Glutamatergic neuron (in vitro differentiated cells): ENCODE measurements at places on chromosomes 7 and 10.

DNA sequence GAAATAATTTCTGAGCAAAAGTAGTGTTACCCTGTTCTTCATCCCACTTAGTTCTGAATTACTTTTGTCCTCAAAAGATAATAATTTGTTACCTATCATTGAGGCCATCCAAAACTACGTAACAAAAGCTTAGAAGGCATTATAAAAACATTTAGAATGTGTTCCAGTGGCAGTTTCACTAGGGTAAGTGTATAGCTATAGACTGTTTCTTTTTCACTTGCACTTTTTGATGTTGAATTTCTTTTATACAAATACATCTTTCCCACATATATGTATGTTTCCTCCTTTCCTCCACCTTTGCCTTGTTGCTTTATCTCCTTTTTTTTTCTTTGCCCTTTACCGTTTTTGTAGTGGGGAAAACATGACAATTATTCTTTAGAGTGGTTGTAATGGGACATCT is 33.5 kb downstream of the CAPZA2 start:
- DNase-seq: no peak

DNA sequence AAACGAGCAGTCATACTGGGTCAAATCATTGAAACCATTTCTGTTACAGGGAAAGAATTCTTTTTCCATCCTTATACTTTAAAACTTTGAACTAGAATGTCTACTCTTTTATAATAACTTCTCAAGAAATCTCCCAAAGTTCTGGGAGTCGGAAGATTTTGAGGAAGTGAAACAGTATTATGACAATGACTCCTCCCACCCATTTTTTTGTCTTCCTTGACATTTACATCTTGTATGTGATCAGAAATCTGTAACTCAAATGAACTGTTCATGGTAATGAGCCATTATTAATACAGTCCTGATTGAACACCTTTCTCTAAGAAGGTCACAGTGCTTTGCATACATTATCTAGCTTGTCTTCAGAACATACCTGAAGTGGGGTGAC is 227.4 kb downstream of the CELF2 start:
- no peak for DNase-seq

DNA sequence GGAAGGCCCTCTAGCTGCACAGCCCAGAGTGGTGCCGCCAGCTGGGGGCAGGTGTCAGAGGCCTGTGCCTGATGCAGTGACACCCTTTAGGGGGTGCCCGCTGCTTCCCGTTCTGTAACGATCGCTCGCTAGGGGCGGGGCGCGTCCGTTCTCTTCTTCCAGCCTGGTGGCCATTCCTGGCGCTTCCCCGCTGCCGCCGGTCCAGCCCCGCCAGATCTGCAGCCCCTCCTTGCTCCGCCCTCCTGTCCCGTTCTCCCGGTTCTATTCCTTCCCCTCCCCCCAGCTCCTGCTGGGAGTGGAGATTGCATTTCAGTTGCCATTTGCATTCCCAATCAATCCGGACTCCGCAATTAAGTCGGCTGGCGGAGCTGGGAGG is 39.2 kb downstream of the AGAP3 start:
- peak; percentile 84 for DNase-seq

- DNase-seq: no peak
Measured at GRCh38 chr7:159107161-159107892, 37.3 kb downstream of the VIPR2 start.

DNA sequence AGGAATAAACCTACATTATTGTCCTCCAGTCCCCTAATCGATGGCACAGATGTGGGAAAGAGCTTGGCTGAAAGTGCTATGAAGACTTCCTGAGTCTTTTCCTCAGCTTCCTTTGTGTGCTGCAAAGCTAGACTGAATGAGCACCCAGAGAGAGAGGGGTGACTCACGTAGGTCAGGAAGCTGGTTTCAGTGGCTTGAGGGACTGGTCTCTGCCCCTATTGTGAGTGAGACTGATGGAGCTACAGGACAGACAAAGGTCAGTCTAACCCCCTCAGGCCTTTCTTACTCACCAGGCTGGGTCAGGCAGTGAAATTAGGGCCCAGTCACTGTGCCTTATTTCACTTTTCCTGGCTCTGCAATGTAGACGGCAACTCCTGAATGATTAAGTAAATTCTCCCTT is 171.1 kb upstream of the GRB10 start:
- DNase-seq: no peak

DNA sequence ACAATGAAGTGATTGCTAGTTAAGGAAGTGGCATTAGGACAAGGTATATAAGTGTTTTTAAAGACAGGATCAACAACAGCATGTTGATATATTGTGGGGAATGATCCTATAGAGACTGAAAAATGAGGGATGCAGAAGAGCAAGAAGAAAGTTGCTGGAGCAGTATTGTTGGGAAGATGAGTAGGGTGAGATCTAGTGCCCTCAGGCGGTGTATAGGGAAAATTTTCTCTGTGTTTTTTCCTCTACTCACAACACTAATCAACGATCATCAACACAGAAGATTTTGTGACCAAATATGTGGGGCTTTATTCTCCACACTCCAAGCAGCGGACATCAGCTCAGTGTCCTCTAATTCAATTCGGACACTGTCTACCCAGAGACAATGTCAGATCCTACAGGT is 9.6 kb upstream of the PTTG1IP2 start:
- DNase-seq: no peak

- DNase-seq: no peak
Measured at GRCh38 chr10:27716521-27716920, 29.1 kb downstream of the MKX start.

GRCh38 chr10:131452926-131453720 is 141.6 kb upstream of the TCERG1L start:
- peak; percentile 41 for DNase-seq

DNA sequence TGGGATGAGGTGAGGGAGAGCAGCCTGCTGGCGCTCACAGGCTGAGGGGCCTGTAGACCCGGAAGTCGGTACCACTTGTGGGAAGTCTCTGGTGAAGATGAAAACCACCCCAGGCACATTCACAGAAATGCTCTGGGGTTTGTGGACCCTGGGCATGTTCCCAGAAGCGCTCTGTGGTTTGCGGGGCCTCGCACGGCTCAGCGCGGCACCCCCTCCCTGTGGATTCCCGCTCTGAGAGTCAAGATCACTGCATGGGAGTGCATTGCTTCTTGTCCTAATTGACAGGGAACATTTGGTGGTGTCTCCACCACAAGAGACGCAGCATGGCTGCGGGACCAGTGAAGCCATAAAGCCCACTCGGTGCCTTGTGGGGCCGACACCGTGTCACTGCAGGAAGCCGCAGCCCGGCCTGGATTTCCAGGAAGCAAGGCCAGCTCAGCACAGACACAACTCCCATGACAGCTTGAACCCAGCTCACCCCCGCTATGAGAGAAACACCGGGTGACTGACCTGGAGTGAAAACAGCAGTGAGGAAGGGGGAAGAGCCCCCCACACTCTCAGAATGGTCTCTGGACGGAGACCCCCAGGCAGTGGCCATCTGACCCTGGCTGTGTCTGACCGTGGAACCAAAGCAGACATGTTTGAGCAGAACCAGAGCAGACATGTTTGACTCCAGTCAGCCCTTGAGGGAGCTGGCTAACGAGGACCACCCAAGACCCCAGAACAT is 157.2 kb downstream of the PTPRN2 start:
- DNase-seq: no peak

GRCh38 chr10:43225787-43226153 is 41.1 kb downstream of the RASGEF1A start:
- DNase-seq: peak; percentile 10

- no peak for DNase-seq
Measured at GRCh38 chr7:48052748-48053147, 17.4 kb downstream of the C7orf57 start.

DNA sequence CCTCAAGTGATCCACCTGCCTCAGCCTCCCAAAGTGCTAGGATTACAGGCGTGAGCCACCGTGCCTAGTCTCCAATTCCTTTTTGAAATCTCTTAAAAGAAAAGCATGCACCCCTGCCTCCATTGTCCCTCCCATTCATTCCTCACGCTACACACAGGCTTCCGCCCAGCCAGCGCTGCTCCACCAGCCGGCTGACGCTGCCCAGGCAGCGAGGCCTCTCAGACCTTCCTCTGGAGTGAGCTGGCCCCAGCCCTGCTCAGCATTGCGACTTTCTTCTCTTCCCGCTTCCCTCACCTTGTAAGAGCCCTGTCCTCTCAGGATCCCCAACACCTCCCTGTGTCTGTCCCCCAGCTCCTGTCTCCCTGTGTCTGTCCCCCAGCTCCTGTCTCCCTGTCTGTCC is 23.6 kb downstream of the RGS10 start:
- DNase-seq: no peak

DNA sequence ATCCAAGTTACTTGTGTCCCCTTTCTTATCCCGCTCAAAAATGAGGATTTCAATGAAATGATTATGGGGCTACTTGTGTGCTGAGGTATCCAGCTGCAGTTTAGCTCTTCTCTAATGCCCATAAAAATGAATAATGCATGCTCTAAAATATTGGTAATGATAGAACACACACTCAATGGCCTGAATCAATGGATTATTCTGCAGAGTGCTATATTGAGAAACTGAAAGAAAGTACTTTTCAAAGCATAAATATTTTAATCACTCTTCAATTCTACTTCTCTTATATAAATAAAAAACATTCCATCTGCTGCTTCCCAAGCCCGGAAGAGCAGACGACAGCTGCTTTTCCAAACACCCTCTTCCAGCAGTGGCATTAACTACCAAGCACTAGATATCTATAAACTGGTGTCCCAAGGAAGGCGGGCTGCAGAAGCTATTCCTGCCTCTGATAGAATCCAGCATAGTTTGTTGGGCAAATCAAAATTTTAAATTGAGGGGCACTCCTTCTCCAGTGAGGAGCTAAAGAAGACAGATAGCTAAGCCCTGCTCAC is 284.9 kb upstream of the AOAH start:
- DNase-seq: no peak

GRCh38 chr10:14667781-14668180 is 106.9 kb downstream of the FAM107B start:
- DNase-seq: no peak

DNA sequence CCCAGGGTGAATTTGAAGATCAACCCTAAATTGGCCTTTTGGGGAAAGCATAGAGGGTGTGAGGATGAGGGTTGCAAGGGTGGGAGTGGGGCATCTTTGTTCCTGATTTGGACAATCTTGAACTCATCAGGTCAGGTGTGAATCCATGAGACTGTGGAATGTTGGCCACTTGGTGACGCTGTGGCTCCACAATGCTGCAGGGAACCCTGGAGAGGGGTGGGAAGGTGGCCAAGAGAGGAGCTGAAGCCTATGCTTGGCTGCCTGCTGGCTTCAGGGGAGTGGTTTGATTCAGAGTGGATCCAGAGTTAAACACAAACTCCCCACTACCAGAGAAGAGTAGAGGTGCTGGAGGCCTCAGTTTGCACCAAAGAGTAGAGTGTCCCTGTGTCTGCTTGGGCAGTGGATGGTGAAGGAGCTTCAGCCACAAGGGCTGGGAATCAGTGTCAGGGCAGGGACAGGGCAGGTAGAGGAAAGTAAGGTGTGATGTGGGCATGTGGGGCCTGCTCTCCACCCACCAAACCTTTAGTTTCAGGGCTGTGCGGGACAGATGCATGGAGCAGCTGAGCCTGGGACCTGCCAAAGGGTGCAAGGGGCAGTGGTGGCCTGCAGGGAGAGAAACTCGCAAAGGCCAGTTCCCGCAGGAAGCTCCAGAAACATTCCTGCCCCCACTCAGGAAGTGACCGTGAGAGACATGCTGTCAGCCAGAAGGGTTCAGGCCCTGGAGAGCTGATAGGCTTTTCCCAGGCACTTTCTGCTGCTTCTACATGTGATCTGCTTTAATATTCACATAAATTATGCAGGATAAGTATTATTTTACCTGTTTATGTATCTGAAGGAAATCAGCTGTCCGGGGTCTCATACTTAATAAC is 81.0 kb upstream of the PRSS58 start:
- DNase-seq: peak; percentile 88

- no peak for DNase-seq
Measured at GRCh38 chr7:105677410-105677730, 96.1 kb upstream of the EFCAB10 start.

- no peak for DNase-seq
Measured at GRCh38 chr7:118629898-118630438, 405.5 kb downstream of the ANKRD7 start.
